ENCODE measurements at places on chromosomes 5 and 9.

- DNase-seq, result no peak
Measured at GRCh38 chr9:80156262-80156661, 584.5 kb downstream of the TLE4 start.

- no peak for DNase-seq
Measured at GRCh38 chr5:160488394-160489325, 67.0 kb downstream of the PTTG1 start.

GRCh38 chr9:16970321-16970720 lies 99.9 kb upstream of the BNC2 start:
- DNase-seq, result no peak

DNA sequence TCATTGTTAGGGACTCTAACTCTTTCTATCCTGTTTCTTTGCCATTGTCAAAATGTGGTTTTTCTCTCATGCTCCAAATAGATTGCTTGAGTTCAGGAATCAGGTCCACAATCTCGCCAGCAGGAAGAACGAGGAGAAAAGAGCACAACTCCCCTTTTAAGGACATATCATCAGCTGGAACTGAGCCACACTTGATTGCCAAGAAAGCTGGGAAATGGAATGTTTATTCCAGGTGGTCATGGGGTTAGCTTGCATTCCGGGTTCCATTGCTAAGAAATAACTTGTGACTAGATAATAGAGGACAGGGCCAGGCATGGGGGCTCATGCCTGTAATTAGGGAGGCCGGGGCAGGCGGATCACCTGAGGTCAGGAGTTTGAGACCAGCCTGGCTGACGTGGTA lies 32.4 kb upstream of the C9orf57 start:
- no peak for DNase-seq

GRCh38 chr5:96175090-96175489 lies 213.4 kb upstream of the ELL2 start:
- DNase-seq, result no peak

DNA sequence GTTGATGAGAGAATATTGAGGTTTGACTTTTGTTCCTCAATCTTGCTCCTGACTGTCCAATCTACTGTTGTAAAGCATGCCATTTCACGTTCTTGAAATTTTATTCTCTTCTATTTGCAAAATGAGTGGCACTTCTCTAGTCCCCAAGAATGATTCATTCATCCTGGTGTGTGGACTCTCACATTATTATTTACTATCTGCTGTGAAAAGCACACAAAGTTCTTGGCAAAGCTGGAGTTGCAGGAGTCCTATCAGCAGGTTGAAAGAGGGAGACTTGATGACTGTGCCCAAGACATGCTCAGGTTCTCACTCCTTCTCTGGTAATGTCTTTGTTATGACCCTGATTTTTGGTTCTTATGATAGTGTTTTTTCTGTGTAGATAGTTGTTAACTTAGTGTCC lies 382.6 kb downstream of the DMRTA1 start:
- DNase-seq, result no peak

DNA sequence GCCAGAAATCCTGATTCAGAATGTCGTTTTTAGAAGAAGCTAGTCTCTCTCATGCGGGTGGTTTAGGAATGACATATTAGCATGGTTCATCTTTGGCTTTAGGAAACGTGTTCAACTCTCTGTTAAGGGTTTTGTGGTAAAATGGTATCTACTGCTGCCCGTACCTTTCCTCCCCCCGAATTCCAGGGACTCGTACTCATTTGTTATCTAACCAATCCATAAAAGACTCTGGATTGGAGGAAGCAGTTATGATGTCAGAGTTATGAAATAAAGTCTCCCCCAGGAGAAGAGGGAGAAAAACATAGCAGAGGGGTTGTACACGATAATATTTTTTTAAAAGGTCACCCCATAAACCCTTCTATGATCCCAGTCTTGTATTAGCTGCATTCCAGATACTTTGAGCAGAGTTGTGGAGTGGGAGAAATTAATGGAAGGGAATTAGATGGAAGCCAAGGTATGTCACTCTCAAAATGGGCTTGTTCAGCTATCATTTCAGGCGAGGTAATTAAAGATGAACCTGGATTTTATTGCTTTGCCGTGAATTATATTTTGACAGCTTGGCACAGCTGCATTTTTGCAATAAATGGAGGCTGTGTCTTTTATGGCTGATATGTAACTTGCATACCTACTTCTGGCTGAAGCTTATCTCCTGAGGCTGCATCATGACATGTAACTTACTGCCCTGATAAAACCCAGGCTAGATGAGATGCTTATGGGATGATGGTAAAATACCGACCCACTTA lies 31.3 kb downstream of the RAI14 start:
- DNase-seq, result no peak

DNA sequence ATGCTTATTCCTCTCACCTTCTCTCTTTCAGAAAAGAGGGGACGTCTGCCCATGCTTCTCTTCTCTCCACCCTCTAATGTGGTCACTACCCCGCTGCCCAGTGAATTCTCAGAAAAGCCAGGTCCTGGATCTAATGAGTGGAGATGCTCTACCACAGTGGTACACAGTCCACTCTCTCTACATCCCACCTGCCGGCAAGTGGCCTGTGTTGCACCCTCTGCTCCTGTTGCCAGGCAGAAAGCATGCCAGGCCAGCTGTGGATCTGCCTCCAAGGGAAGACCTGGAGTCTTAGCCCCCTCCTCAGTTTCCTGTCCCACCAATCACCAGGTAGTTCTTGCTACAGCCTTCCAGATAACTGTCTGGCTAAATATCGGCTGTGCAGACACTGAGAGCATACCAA lies 71.2 kb upstream of the SPDL1 start:
- no peak for DNase-seq

- no peak for DNase-seq
Measured at GRCh38 chr9:18045326-18045725, 428.6 kb upstream of the ADAMTSL1 start.

GRCh38 chr5:13511442-13511841 lies 433.0 kb downstream of the DNAH5 start:
- no peak for DNase-seq

GRCh38 chr5:133117166-133117911 lies 65.5 kb downstream of the HSPA4 start:
- no peak for DNase-seq
